Suppressor macrophage (primary cell): ENCODE measurements at places on chromosomes 7 and 10.

- no peak for DNase-seq
Observed at GRCh38 chr10:10996966-10997620, 20.6 kb upstream of the CELF2 start.

GRCh38 chr10:76881477-76882220 is 756.0 kb downstream of the KCNMA1 start:
- peak; percentile 8 for DNase-seq

GRCh38 chr10:110456523-110457091 is 41.1 kb upstream of the DUSP5 start:
- DNase-seq = no peak

GRCh38 chr7:139808846-139809442 is 20.1 kb upstream of the TBXAS1 start:
- no peak for DNase-seq

GRCh38 chr7:7209412-7210050 is 27.2 kb downstream of the C1GALT1 start:
- DNase-seq = no peak

GRCh38 chr7:124275411-124275810 is 242.5 kb upstream of the TMEM229A start:
- DNase-seq = no peak

DNA sequence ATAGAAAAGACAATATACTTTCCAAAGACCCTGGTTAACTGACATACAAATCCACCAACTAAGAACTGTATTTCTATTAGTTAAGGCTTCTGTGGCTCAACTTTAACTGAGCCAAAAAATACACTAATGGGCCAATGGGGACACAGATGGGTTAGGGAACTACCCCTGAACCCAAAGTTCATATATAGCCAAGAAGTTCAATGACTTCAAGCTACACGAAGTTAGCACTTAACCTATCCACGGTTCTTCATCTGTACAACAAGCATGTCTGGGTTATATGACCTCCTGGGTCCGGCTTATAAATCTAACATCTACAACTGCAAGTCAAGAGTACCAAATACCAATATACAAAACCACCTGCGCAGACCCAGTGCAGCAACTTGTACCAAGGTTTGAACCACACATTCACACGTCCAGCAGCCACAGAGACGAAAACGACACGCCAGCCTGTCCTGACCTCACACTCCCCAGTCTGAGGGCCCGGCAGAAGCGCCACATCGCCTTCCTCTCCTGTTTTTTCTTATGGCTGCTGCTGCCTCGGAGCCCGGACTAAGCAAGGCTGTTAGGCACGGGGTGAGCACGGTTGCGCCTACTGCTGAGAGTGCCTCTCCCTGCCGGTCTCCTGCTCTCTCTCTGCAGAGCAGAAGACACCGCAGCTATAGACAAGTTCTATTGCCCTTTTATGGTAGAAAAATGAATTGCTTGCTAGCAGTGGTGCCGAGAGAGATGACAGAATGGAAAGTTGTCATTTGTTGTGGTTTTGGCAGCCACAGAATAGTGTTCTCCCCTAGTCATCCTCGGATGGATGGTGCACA is 86.3 kb downstream of the RNF216 start:
- DNase-seq = peak; percentile 41

GRCh38 chr10:97538411-97538810 is 34.2 kb upstream of the ANKRD2 start:
- no peak for DNase-seq

GRCh38 chr7:151999424-152000090 is 25.9 kb upstream of the GALNT11 start:
- DNase-seq = no peak

- no peak for DNase-seq
Observed at GRCh38 chr10:12391206-12391605, 41.9 kb downstream of the CAMK1D start.

DNA sequence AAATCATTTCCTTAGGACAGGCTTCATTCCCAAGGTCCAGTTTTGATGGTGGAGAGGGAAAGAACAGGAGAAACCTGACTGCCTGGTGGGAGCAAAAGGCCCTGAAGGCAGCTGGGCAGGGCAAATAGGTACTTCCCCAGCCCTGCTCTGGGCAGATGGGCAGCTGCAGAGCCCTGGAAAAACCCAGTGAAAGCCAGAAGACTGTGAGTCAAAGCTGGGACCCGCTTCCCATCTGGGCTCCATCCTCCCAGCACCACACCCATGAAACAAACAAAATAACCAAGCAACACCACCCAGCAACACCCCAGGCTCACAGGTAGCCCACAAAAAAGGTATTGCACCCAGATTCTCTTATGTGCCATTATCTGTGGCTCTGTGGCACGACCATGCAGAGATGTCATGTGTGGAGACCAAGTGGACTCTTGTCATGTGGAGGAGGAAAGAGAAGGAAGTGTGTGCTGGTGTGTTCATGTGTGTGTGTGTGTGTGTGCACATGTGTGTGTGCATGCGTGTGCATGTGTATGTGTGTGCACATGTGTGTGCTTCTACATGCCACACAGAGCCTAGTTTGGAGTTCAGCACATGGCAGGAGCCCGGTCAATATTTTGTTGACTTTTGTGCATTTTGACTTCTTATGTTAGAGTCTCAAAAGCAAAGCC is 9.8 kb downstream of the CLRN3 start:
- peak; percentile 58 for DNase-seq

- no peak for DNase-seq
Observed at GRCh38 chr7:32319012-32319382, 171.2 kb downstream of the LSM5 start.

DNA sequence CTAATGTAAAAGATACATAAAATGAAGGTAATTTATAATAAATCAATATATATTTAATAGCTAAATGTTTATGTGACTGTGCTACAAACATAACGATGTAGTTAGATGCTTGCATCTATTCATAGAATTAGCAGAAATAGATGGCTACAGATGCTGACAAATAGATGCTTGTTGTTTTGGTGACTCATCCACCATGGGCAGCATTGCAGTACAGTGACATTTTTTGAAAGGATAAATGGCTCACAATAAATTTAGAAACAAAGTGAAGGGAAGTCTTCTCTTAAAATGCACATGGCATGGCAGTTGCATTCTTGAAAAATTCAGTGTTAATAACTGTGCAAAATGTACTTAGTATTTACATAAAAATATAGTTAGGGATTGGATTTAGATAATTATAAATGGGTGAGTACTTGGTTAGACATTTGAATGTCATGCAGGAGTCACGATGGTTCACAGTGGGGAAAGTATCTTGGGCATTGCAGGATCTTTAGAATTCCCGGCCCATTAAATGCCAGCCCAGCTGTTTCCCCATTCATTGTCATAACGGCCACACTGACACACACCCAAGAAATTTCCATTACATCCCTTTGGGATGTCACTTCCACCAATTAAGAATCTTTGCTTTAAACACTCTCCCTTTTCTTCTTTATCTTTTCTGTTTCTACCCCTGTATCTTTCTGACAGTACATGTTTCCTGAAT is 564.1 kb downstream of the ATRNL1 start:
- DNase-seq = no peak

DNA sequence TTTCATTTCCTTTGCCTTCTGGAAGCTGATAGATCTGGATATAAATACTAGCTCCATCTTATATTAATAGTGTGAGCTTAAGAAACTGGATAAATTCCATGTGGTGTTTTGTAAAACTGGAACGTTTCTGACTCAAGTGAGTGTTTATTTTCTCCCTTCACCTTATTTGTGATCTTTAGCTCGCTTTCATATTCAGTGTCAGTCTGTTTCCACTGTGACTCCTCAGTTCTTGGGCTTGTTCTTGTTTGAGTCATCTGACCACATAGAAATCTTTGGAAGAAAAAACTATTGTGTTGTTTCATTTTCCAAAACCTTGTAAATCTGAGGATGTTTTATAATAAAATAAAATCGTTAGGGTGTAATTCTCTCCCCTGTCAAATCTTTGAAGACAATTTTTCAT is 186.4 kb downstream of the POLR1F start:
- no peak for DNase-seq

GRCh38 chr7:128940494-128941322 is 3.0 kb downstream of the IRF5 start:
- peak; percentile 96 for DNase-seq

GRCh38 chr7:24143547-24143946 is 140.4 kb upstream of the NPY start:
- DNase-seq = no peak

DNA sequence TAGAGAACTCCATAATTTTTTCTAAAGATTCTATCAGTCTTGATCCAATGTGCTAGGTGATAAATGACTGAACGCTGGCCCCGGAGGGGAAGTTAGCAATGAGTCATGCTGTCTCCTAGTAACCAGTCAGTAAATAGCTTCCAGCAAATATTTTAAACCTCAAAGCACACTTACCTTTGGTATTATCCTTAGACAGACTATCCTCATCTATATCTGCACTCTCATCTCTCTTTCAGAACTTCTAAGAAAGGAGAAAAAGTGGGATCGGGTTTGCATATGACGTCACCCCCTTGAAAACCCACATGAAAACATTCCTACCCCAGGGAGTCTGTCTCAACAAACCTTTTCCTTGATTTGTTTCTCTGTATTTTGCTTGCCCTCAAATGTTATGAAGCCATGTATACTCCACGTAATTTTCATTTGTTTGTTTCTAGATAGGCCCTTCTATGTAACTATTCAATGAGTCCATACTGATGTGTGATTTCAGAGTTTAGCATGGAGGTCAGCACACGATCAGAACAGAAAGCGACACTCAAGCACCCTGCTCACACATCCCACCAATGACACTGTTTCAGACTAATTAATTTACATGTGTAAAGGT is 174.9 kb upstream of the NRP1 start:
- peak; percentile 69 for DNase-seq

GRCh38 chr10:1403508-1404322 is 333.6 kb downstream of the ADARB2 start:
- no peak for DNase-seq

GRCh38 chr7:5711409-5711808 is 70.1 kb downstream of the RNF216 start:
- no peak for DNase-seq

- no peak for DNase-seq
Observed at GRCh38 chr10:25047591-25048301, 31.3 kb downstream of the THNSL1 start.

GRCh38 chr7:132544999-132545398 is 31.3 kb downstream of the PLXNA4 start:
- no peak for DNase-seq

DNA sequence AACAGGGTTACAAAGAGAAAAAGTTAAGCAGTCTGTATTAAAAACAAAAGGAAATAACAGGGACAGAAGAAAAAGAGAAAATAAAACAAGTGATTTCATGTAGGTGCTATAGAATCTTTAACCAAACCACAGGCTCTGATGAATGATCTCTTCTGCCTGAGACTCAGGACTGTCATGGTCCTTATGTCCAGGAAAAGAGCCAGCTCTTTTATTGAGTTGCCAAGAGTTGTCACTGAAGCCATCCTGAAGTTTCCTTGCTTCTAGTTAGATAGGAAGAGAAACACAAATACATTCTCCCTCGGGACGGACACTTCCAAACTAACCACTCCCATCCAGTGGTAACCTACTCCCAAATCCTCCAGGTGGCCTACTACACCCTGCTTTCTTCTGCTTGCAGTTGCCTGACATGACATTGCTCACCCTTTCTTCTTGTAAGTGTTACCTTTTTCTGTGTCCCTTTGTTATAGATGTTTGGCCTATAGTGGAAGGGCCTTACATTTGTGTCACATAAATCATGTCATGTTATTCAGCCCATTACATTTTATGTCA is 346.7 kb downstream of the NRG3 start:
- no peak for DNase-seq

DNA sequence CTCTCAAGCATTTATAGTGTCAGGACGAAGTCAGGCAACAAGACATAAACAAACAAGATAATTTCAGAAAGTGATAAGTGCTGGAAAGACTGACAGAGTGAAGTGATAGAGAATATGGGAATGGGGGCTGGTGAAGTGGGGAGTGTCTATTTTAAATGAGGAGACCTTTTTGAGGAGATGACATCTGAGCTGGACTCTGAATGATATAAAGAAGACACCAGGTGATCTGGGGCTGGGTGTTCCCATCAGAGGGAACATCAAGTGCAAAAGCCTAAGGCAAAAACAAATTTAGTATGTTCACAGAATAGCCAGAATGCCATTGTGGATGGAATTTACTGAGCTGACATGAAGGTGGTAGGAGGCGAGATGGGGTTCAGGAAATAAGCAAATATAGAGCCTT is 83.4 kb downstream of the PPP1R3A start:
- no peak for DNase-seq

DNA sequence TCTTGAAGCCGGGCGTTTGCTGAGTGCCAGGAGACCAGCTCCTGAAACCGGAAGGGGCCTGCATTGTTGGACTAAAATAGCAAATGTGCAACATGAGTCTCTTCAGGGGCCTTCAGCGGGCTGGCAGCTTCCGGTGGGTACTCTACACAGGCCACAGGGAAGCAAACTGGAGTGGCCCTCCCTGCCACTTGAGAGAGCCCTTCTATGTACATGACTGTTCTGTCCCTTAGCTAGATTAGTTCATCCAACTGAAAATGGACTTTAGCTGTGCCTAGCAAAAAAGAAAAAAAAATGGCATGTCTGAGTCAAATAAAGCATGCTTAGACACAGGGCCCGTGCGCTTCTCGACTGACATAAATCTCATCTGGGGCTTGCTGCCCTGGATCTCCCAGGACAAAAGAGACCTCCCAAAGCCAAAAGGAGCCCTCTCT is 115.3 kb upstream of the TCF7L2 start:
- DNase-seq = no peak

DNA sequence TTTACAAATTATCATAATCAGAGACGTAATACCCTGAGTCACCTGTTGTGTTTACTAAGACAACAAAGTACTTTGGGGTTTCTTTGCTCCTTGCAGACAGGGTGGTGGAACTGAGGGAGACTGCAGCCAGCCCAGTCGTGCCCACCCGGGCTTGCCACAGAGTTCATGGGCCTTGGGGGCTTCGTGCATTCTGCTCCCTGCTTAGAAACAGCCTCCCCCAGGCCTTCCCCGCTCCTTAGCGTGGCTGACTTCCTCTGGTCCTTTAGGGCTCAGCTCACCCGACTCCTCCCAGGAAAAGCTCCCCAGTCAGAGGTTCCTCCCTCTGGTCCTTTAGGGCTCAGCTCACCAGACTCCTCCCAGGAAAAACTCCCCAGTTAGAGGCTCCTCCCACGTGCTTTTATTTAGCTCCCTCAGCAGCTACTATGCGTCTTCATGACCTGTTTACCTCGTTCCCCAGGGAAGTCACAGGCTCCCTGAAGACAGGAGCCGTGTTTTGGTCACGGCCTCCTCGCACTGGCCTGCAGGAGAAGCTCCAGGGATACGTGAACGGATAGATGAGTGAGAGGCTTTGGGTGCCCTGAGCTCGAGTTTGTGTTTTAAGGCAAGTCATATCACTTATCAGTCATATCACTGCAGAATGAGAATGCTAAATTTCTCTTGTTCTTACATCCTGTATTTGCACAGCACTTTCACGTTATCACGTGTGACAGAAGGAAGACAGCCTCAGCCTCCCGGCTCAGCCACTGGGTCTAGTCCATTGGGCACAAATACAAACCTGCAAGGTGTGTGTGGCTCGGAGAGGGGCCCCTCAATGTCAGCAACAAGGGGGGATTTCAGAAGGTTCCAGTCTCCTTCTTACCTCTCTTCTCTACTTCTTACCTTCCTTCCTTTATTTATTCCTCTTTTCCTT is 52.7 kb upstream of the VIPR2 start:
- DNase-seq = peak; percentile 70

- no peak for DNase-seq
Observed at GRCh38 chr10:29356931-29357330, 68.1 kb downstream of the LYZL1 start.
